ENCODE measurements at places on chromosomes 4 and X. TPM values are rescaled to one million over a fixed set of nuclear protein-coding genes. Genes with fewer than 3 reads are reported as not detected.

NAT8L gene
- 4.8 TPM for total RNA-seq

DNA sequence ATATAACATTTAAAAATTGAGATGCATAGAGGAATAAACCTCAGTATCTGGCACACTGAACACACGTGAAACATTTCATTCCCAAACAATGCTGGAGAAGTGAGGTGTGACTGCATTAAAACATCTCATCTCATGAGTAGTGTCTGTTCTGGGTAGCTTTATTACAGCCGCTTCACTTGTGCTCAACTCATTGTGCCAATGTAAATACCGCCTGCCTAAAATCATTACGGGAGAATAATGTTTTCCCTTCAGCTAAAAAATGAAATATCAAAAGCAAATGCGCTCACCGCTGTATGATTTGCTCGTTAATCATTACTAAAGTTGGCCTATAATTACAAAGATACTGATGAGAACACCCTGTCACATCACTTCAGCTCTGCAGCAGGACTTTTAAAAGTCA lies 110.2 kb upstream of the PRPS2 start:
- no peak for DNase-seq

DNA sequence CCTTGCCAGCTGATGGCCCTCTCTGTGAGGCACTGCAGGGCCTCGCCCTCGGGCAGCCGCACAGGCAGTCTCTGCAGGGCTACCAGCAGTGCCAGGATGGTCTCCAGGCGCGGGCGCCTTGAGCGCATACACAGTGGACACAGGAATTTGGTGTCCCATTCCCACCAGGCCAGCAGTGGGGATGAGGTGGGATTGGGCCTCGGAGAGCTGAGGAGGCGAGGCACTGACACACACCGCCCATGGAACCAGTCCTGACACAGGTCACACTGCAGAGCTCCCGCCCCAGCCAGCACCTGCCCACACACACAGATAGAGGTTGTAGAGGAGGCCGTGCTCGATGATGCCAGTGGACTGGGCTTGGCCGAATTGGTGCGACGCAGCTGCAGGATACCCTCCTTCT lies 30.7 kb downstream of the KDM5C start:
- no peak for DNase-seq

TRIM60 gene
- total RNA-seq = not detected

- DNase-seq = no peak
Measured at GRCh38 chrX:68808686-68809357, 20.0 kb upstream of the EFNB1 start.

DNA sequence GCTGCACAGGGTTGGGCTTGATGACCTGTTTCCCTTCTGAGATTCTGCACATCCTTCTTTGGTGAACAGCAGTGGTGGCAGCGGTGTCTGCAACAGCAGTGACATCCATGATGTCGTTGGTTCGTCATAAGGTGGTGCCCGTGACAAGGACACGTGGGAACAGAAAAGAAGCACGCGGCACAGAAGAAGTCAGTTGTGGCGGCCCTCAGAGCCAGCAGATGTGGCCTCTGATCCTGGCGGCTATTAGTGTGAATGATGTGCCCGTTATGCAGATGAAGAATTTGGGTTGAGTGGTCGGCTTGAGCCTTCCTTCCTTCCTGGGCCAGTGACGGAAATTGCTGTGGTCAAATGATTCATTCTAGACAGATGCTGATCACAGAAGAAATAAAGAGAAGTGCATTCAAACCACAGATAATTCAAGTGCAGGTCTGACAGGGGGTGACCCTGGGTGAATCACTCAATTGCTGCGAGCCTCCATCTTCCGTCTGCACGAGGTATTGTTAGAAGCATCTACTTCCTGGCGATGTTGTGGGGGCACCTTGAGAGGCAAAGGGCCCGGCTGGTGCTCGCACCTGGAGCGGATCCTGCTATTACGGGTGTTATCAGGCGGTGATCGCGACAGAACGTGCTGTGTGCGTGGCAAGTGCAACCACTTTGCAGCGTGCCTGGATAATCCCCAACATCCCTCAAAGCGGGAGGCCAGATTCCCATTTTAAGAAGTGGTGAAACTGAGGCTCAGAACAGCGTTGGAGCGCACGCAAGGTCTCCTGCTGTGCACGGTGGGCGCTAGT lies 215.2 kb upstream of the PSAPL1 start:
- DNase-seq = peak; percentile 98

NPY2R gene
- total RNA-seq = not detected

GRCh38 chr4:76969941-76970529 lies 20.5 kb downstream of the SEPTIN11 start:
- no peak for DNase-seq

DNA sequence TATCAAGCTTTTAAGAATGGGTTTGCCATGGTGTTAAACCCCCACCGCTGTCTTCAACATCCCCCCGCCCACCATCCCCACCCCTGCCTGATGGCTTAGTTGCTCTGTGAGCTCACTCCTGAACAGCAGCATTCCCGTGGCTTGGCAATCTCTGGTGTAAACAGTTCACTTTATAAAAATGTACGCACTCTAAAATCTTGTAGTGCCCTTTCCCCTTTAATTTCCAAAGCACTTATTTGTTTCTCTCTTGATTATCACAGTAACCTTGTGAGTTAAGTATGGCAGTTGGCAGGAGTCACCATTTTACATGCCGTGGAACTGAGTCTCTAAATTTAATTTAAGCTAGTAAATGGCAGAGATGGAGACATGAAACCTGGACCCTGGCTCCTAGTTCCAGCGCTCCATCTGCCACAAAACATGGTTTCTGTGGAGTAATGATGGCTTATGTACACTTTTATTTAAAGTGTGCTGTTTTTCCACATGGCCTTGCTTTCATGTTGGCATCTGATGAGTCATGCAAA lies 123.1 kb downstream of the AFF1 start:
- no peak for DNase-seq

- peak; percentile 82 for DNase-seq
Measured at GRCh38 chr4:153234885-153235284, 30.6 kb downstream of the TRIM2 start.

XAGE1A gene
- 1.0 TPM for total RNA-seq

DNA sequence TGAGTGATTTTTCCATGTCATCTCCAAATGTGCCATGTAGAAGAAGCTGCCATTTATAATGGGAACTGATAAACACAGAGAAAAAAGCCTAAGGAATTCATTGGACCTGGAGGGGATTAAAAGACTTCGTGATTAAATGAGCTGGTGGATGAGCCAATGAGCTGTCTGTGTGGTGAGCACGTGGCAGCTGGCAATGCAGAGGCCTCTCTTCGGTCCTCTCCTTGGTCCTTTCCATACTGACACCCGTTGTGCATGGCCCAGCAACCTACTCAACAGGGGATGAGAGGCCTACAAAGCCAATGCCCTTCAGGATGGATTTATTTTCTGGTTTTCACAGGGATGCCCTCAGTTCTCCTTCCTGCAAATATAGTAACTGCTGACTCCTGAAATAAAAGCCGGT lies 87.7 kb upstream of the STS start:
- no peak for DNase-seq

LRP2BP gene
- 0.34 TPM for total RNA-seq

GRCh38 chr4:79917246-79917645 lies 155.8 kb downstream of the ANTXR2 start:
- DNase-seq = peak; percentile 25

GRCh38 chrX:20412871-20413486 lies 146.3 kb upstream of the RPS6KA3 start:
- DNase-seq = no peak

STATH gene
- total RNA-seq = not detected

DNA sequence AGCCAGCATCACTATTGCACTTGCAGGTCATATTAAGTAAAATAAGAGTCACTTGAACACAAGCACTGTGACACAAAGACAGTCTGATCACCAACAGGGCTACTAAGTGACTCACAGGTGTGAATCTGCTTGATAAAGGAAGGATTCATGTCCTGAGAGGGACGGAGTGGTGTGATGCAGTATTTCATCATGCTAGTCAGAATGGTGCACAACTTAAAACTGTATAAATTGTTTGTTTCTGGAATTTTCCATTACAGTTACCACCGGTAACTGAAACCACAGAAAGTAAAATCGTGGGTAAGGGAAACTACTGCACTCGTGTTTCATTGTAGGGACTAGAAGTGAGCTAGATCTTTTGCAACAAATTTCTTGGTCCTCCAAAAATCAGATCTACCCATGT lies 109.7 kb downstream of the ELOVL6 start:
- peak; percentile 25 for DNase-seq

DNA sequence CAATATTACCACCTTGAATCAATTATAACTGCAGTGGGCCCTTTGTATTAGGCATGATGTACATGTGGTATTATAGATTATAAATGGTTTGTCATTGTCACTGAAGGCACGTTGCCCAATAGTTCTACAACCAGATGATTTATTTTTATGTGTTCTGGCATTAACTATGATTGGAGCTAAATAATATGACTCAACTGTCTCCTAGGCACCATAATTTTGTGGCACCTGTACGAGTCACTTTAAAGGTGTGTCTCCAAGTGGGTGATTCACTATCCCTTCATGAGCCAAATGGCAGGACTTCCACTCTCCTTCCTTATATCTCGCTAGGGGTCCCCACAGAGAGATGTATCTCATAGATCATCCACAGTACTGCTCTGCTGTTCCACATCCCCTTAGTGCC lies 6.1 kb upstream of the SMPX start:
- peak; percentile 4 for DNase-seq

DUSP9 gene
- total RNA-seq = 9.0 TPM

- DNase-seq = no peak
Measured at GRCh38 chr4:38181286-38181685, 221.1 kb downstream of the PTTG2 start.

- no peak for DNase-seq
Measured at GRCh38 chrX:23732704-23733103, 10.4 kb downstream of the ACOT9 start.

DNA sequence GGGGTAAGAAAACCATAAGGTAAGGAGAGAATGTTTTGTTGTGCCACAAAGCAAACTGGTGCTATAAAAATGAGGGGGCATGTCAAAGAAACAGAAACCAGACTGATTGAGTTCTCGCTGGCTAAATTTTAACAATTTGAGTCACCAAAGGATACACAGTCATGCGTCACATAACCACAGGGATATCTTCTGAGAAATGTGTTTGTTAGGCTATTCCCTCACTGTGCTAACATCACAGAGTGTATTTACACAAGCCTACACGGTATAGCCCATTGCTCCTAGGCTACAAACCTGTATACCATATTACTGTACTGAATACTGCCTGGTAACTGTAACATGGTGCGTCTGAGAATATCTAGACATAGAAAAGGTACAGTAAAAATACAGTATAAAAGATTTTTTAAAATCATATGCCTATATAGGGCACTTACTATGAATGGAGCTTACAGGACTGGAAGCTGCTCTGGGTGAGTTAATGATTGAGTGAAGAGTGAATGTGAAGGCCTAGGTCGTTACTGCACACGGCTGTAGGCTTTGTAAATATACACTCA lies 50.1 kb downstream of the FBXW7 start:
- DNase-seq = peak; percentile 71

DNA sequence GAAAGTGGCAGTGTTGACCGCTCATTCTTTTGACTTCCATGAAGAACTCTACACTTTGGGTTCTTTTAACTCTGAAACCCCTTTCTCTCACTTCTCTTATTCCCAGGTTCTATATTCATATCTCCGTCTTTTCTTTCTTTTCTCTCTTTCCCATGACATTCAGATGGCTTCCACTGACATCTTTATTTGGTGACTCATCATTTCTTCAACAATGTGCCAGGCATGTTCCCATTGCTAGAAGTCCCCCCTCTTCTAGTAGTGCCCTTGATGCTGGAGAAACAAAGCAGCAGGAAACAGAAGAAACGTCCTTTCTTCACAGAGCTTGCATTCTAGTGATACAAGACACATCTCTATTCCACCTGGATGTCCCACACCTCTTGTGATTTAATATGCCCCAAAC lies 33.3 kb downstream of the PKD2 start:
- peak; percentile 13 for DNase-seq

Measured in A172 (cell line).